Activated T-helper 1 cell treated with anti-CD3 and anti-CD28 coated beads, Interleukin-12 subunit alpha, Interleukin-12 subunit beta, Interleukin-2, Interleukin-4 antibody, amounts not matched to agents 30 ng/mL and 10 ng/mL and 1 ng/mL, durations not matched to agents 14 hours and 24 hours and 36 hours (primary cell): ENCODE measurements at places on chromosomes 12 and 14. TPM values are rescaled to one million over a fixed set of nuclear protein-coding genes. Genes with fewer than 3 reads are reported as not detected.

The LALBA gene
- total RNA-seq, result not detected in 2 replicates

The REM2 gene
- total RNA-seq, result 0.39 TPM in 1 of 2 replicates, not detected in the other

The SLC22A17 gene
- total RNA-seq, result 3.1 and 5.0 TPM in 2 replicates

The ARG2 gene
- total RNA-seq, result 5.2 and 7.1 TPM in 2 replicates

The BATF gene
- 213 and 214 TPM in 2 replicates for total RNA-seq

The SOCS2 gene
- total RNA-seq, result 28.2 and 28.8 TPM in 2 replicates

The CCDC59 gene
- 84.7 and 101 TPM in 2 replicates for total RNA-seq

The RPL36AL gene
- 224 and 237 TPM in 2 replicates for total RNA-seq

The GALNT8 gene
- total RNA-seq, result 0.39 and 2.1 TPM in 2 replicates

The PRB2 gene
- not detected in 2 replicates for total RNA-seq

The SYNE3 gene
- total RNA-seq, result 42.6 and 44.1 TPM in 2 replicates

The FAM181A gene
- not detected in 2 replicates for total RNA-seq

The KRT80 gene
- total RNA-seq, result not detected in 2 replicates

The B4GALNT1 gene
- total RNA-seq, result 4.4 and 4.6 TPM in 2 replicates

The TSPAN19 gene
- total RNA-seq, result not detected in 2 replicates

The ZFYVE26 gene
- 15.2 and 20.0 TPM in 2 replicates for total RNA-seq

The SP1 gene
- 65.6 and 66.0 TPM in 2 replicates for total RNA-seq

The OVCH1 gene
- not detected in 2 replicates for total RNA-seq

The TCL1B gene
- total RNA-seq, result not detected in 2 replicates

The LRFN5 gene
- total RNA-seq, result not detected in 2 replicates

The ANAPC5 gene
- 139 and 144 TPM in 2 replicates for total RNA-seq

The KLHL33 gene
- total RNA-seq, result 0.05 TPM in 2 replicates

The COX8C gene
- total RNA-seq, result not detected in 2 replicates

The CRIP1 gene
- total RNA-seq, result 97.1 and 103 TPM in 2 replicates

The METTL1 gene
- total RNA-seq, result 89.7 and 90.0 TPM in 2 replicates

The ITGB7 gene
- 258 and 266 TPM in 2 replicates for total RNA-seq

The MAP1LC3B2 gene
- total RNA-seq, result 0.49 and 0.57 TPM in 2 replicates

The SLC17A8 gene
- total RNA-seq, result not detected in 2 replicates

The NXPH4 gene
- total RNA-seq, result 0.36 and 0.49 TPM in 2 replicates

The PAX9 gene
- not detected in 2 replicates for total RNA-seq

The NAV3 gene
- not detected in 2 replicates for total RNA-seq

The TAS2R8 gene
- not detected in 2 replicates for total RNA-seq
